ENCODE measurements at places on chromosomes 2 and 18.

GRCh38 chr2:19711470-19712372 lies 190.1 kb downstream of the TTC32 start:
- DNase-seq = no peak

GRCh38 chr2:117536139-117536538 lies 278.4 kb upstream of the DDX18 start:
- no peak for DNase-seq

GRCh38 chr2:175823002-175823706 lies 178.9 kb downstream of the LNPK start:
- peak; percentile 8 for DNase-seq

- DNase-seq = no peak
These were observed 107.9 kb downstream of the DPP10 start for GRCh38 chr2:114550364-114550763.

- no peak for DNase-seq
These were observed 89.5 kb downstream of the ZFP36L2 start for GRCh38 chr2:43136876-43137275.

DNA sequence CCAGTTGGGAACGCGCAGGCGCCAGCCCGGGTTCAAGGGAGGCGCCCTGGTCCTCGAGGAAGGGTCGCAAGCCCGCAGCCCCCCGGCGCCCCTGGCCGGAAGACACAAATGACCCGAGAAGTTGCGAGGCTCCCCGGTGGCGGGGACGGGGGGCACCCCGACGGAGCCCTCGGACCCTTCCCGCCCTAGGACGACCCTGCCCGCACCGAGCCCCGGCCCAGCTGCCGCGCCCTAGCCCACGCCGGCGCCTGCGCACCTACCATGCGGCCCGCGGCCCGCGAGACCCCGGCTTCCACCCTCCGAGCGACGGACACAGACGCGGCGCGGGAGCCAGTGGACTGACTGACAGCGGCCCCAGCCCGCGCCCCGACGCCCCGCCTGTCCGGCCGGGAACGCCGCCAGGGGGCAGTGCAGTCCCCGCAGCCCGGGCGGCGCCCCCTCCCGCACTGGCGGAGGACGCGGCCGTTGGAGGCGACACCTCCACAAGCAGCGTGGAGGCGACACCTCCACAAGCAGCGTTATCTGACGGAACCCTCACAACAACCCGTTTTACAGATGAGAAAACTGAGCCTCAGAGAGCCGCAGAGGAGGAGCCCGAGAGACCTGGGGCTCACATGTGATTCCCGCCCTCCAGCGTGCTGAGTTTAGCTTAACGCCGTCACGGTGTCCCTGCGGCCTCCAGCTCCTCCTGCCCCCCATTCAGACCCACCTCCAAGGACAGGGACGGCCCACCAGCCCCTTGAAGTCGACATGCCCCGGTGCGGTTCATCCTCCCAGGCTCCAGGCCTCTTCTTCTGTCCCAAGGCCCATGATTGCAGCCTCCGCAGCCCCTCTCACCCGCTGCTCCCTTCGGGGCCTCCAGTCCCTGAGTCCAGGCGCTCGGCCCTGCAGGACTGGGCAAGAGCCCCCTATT lies at the start of gene NMUR1:
Gene NMUR1 (minus strand): TSS at position 347 of the 913 bp plus-strand sequence. CDS start 84 bp downstream, at position 263.
- DNase-seq = no peak

DNA sequence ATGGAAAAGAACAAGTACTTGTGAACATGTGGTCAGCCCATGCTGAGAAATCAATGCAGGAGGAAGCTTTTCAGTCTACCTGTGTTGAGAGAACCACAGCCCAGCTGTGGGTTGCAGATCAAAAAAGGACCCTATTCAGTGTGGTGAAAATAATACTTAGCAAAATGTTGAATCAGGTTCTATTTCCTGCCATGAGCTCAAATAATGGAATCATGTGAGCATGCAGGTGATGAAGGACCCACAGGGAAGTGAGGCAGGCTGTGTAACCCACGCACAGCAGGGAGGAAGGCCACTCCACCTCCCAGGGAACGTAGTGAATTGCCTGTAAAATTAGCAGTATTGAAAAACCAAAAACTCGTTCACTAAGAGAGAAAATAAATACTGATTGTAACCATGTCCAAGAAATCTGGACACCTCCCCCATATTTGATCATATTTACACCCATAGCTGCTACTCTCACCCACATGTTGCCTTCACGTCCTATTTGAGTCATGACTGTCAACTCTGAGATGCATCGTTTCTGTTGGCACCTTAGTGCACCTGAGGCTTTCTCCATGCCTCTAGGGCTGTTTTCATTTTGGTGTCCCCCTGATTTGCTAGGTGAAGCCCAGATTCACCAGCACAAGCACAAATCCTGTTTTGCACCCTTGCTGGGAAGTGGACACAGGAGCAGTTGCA lies 20.5 kb upstream of the BCL2L11 start:
- no peak for DNase-seq

DNA sequence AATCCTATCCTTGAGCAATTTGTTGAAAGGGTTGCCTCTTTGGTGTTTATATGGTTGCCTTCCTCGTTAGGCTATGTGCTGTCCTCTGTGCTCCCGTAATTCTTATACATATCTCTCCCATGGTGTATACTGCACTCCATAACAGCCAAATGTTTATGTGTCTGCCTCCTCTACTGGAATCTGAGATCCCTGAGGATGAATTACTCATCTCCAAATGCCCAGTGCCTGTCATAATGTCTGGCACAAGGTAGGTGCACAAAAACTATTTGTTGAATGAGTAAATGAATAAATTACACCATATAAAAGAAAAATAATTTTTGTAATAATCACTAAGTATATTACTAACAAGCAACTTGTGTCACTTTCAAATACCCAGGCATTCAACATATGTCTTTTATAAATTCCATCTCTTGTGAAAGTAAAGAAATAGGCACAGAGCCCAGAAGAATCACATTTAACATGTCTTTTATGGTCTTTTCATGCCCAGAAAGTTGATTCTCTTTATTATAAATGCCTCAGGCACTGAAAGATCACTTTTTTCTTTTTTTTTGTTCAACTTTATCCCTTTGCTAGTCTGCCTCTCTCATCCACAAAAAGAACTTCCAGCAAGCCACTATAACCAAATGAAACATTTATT lies 164.9 kb downstream of the CCDC148 start:
- no peak for DNase-seq

DNA sequence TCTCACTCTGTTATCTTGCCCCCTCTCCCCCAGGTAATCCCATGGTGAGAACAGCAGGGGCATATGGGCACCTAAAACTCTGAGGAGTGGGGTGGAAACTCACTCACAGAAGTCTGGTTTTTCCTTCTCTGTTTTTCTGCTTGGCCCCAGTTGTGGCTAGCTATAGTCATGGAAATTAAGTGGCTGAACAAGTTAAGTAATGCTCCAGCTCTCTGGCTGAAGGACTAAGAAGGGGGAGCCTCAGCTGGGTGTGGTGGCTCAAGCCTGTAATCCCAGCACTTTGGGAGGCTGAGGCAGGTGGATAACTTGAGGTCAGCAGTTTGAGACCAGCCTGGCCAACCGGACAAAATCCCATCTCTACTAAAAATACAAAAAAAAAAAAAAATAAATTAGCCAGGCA lies 261.0 kb downstream of the TPGS2 start:
- DNase-seq = no peak

DNA sequence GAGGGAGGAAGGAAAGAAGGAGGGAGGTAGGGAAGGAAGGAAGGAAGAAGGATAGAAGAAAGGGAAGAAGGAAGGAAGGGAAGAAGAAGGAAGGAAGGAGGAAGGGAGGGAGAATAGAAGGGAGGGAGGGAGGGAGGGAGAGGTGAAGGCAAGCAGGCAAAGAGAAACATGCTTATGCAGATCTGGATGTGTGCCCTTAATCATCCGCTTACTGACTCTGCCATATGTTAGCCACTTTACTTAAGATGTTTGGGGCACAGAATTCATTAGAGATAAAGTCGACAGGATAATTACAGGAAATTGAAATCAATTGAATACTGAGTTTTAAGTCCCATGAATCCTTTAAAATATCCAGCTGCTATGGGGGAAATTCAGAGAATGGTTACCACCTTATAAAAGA lies 334.2 kb downstream of the GRB14 start:
- no peak for DNase-seq

DNA sequence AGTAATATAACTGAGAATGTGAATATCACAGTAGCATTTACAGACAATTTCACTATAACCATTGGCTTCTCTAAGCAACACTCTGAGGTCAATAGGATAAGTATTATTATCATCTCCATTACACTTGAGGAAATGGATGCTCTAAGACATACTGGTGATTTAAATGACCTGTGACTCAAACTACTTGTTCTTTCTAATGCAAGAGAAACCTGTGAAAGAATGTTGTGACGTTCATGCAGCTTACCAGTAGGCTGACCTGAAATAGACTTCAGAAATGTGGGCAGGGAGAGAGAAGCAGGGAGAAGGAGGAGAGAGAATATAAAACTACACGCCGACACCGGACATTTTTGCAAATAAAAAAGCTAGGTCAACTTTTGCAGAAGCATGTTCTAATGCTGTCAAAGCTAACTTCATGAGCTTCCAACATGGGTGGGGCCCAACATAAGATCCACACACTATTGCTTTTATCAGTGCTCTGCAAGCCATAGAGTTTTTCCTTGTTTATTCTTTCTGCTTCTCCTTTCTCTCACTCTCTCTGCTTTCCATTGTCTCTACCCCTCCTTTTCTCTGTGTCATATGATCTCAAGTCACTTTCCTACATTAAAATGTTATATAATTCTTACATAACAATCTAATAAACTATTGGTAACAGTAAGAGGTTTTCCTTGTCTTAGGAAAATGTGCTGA lies 217.6 kb upstream of the FN1 start:
- DNase-seq = no peak

DNA sequence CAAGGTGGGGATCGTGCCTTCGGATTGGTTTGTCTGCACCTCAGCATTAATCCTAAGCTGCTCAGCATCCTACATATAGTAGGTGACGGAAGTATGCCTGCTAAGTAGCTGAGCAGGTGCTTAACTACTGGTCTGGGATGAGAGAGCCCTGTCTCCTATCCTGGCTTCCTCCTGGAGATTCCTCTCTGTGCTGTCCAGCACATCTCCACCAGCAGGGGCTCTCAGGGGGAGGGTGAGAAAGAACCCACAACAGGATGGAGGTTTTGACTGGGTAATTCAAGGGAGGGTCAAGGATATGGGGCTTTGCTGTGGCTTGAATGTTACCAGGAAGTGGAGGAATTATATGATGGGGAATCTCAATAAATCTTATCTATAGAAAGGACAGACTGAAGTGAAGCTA lies 45.4 kb upstream of the KIF5C start:
- no peak for DNase-seq

- no peak for DNase-seq
These were observed 244.8 kb downstream of the BABAM2 start for GRCh38 chr2:28135324-28135723.

DNA sequence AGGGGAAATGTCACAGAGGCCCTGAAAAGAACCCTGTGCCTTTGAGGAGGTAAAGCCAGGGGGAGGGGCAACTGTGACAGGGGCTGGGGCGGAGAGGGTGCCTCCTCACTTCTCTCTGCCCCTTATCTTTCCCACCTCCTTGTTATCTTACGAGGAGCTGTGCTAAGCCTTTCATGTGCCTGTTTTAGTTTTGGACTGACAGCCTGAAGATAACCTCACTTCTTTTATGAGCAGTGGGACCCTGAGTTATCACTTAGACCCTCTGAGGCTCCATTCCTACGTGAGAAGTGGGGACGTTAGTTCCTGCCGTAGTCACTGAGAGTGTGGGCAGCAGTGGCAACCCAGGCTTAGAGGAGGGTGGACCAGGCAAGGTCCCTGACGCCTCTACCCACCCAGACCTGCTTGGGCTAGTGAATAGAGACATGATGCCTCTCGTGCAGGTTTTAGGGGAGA lies 39.5 kb upstream of the LBH start:
- no peak for DNase-seq

DNA sequence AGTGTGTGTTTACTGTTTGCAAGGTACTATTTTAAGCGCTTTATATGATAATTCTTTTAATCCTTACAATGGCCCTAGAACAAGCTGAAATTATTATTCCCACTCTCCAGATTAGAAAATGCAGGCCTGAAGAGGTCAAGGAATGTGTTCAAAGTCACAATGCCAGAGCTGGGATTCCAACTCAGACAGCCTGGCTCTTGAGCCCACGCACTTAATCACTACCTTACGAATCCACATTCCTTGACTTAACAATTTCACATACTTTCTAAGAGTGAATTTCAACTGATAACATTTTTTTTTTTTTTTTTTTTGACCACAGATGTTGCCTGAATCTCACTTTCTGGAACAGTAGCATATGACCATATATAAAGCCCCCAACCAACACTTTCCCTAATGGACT lies 400.3 kb downstream of the NCKAP5 start:
- DNase-seq = no peak

GRCh38 chr2:161199912-161200701 lies 39.9 kb downstream of the TANK start:
- DNase-seq = no peak

- no peak for DNase-seq
These were observed 97.0 kb downstream of the CDH2 start for GRCh38 chr18:28079883-28080282.

GRCh38 chr2:172372436-172372835 lies 55.0 kb upstream of the ITGA6 start:
- no peak for DNase-seq

DNA sequence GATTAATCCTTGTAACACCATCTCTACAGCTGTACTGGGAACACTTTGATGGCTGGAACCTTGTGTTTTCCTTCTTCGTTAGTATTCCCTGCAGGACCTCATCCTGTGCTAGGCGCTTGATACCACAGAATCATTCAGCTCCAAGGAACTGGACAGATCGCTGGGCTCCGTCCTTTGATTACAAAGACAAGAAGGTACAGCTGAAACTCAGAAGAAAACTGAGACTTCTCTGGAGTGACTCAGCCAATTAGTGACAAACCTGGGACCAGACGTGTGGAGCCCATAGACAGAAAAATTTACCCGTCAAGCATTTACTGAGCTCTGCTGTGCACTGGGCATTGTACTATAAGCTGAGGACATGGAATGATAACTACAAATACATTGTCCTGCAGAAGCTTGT lies 67.3 kb downstream of the NCKAP5 start:
- DNase-seq = no peak

DNA sequence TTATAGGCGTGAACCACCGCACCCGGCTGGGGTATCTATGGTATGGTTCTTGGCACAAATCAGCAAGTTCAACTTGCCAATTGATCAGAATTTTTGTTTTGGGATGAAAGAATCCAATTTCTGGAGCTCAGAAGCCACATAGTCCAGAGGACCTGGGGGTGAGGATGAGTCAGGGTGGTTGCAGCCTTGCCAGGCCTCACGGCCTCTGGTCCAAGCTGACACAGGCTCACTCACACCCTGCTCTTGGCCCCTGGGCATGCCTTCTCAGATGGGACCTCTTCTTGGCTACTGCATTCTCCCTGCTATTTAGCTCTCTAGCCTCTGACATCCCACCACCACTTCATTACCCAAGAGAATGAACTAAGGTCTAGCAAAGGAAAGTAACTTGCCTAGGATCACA lies 16.3 kb downstream of the CAPG start:
- no peak for DNase-seq

- no peak for DNase-seq
These were observed 4.8 kb downstream of the PDK1 start for GRCh38 chr2:172560721-172561120.

- no peak for DNase-seq
These were observed 115.2 kb upstream of the SIX2 start for GRCh38 chr2:45124456-45124855.

- no peak for DNase-seq
These were observed 144.5 kb downstream of the BCL11A start for GRCh38 chr2:60408811-60409530.

- no peak for DNase-seq
These were observed 338.2 kb downstream of the LRRTM1 start for GRCh38 chr2:79966369-79966768.

Measured in anterior cingulate cortex (tissue), 58 donors.